ENCODE measurements at places on chromosomes 5 and 9.

GRCh38 chr5:157778121-157778805 is 34.8 kb downstream of the LSM11 start:
- DNase-seq: no peak

GRCh38 chr5:173542964-173543363 is 73.5 kb downstream of the BOD1 start:
- DNase-seq: no peak

DNA sequence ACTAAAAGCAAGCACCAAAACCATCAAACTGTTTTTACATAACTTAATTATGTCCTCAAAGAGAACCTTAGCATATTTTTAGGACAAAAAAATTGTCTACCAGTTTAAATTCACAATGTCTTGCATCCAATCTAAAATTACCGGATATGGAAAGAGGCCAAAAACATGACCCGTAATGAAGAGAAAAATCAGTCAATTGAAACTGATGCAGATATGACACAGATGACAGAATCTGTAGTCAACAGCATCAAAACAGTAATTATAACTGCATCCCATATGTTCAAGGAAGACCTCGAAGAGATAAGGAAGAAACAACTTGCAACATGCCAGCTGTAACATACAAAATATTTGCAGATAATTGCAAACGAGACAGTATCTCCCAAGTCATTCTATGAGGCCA is 473.2 kb downstream of the SEMA5A start:
- no peak for DNase-seq

DNA sequence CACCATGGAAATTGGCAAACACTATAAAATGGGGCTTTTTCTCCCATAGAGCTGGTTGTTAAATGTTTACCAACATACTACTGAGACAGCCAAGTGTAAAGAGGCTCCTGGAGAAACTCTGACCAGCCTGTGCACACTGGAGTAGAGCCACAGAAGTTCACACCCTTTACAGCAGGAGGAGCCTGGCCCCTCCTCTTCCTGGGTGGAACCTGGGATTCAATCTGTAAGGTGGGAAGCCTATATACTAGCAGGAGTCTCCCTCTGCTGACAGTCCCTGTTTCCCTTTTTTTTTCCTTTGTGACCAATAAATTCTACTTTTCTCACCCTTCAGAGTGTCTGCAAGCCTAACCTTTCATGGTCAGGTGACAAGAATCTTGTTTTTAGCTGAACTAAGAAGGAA is 10.4 kb upstream of the SLC30A5 start:
- no peak for DNase-seq

All from effector memory CD8-positive, alpha-beta T cell (primary cell).